ENCODE measurements at places on chromosomes 3 and 15.

DNA sequence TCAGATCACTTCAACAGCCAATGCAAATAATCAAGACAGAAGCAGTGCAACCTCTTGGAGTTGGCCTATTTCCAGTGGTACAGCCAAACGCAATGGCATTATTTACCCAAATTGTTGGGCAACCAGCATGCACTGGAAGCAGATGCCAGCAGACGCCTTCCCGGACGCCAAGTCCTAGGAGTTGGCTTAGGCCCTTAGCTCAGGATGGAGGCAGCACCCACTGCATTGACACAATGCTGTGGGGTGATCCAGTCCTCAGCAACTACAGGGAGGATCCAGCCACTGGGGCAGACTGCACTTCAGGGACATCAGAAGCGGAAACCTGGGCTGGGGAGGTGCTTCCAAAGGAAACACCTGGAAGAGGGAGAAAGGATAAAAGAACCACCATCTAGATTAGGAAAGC lies 290.4 kb downstream of the FAM43A start:
- no peak overlapping the region for H3K27ac ChIP-seq
- H3K4me1 ChIP-seq = peaks cover 21% of the 10 kb centered on the region
- H3K4me3 ChIP-seq = no peak overlapping the region
- H3K27me3 ChIP-seq = no peaks in the 10 kb centered on the region

GRCh38 chr3:108053067-108053466 lies 37.8 kb downstream of the CD47 start:
- H3K27ac ChIP-seq = no peak overlapping the region
- H3K4me3 ChIP-seq = no peak overlapping the region
- no peaks in the 10 kb centered on the region for H3K27me3 ChIP-seq
- no peak for DNase-seq
- H3K36me3 ChIP-seq = peaks cover 51% of the 10 kb centered on the region

DNA sequence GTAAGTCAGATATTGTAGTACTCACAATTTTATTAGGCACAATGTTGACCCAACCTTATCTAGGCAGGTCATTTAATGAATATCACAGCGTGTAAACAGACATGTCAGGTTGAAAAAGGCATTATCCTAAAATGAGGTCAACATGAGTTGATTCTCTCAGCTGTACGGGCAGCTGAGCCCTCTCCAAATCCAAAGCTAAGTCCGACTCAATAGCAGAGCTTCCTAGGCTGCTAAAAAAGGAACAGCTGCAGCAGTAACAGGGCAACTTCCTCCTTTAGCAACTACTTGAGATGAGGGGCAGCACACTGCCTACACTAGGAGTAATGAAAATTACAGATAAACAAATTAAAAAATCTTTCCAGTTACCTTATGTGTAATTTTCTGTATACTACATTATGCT lies 189.2 kb downstream of the CADM2 start:
- no peaks in the 10 kb centered on the region for H3K4me1 ChIP-seq
- H3K27ac ChIP-seq = no peak overlapping the region
- DNase-seq = no peak
- H3K27me3 ChIP-seq = no peaks in the 10 kb centered on the region

DNA sequence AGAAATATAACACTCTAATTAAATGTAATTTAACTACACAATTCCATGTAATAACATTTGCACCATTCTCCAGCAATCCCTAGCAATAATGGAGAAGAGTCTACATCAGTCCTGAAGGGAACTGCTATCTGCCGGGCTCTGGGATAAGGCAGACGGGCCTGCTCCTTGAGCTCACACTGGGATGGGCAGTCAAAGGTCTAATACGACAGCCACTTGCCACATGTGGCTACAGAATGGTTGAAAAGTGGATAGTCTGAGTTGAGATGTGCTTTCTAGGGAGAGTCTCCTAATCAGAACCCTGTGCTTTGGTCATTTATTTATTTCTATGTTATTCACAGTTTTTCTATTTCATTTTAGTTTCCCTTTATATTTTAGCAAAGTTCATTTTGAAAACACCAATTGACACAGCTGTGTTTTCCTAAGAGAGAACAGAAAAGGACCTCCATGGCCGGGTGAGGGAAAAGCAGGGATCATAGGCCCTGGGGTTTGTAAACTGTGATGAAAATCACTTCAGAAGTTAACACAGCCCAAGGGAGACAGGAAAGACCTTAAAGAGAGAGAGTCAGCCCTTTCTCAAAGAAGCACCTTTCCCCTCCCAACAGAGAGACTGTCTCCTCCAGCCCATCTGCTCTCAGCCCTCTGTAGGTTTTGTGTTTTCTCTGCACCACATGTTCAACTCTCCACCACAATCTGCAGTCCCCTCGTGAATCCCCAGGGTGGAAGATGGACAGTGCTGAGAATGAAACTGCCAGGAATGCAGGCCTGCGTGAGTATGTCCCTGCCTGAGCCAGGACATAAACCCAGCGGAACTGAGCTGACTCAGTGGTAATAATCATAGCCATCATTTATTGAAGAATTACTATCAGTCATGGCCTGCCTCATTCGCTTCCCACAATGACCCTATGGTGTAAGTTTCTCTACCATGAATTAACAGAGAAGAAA lies 11.6 kb downstream of the FSIP1 start:
- H3K4me3 ChIP-seq = no peak overlapping the region
- H3K4me1 ChIP-seq = peaks cover 12% of the 10 kb centered on the region
- peak overlapping the region; percentile 57 for H3K27ac ChIP-seq
- no peaks in the 10 kb centered on the region for H3K27me3 ChIP-seq

Measured in left ventricle myocardium inferior (tissue), 1 donor.